ENCODE measurements at places on chromosomes 5 and 9.

GRCh38 chr9:129348890-129349664 is 171.0 kb upstream of the IER5L start:
- DNase-seq: no peak

DNA sequence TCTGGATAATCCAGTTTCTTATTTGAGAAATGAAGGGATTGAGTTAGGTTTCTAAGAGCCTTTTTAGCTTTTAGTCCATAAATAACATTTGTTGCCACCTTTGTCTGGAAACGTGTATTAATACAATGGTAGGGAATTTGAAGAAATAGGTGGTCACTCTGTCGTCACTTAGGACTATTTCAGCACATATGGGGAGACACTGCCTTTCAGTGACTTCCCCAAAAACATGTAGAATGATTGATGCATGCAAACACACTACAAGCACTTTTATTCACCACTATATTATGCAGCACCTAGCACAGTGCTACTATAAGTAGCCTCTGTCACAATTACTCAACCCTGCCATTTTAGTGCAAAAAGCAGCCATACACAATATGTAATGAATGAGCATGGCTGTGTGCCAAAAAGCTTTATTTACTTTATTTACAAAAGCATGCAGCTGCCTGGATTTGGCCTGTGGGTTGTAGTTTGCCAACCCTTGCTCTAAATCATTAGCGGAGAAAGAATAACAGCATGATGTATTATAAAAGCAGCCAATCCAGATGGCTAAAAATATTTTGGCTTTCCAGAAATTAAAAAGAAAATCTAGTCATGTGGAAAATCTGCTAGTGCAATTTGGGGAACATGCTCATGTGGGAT is 154.2 kb upstream of the HMHB1 start:
- peak; percentile 66 for DNase-seq

DNA sequence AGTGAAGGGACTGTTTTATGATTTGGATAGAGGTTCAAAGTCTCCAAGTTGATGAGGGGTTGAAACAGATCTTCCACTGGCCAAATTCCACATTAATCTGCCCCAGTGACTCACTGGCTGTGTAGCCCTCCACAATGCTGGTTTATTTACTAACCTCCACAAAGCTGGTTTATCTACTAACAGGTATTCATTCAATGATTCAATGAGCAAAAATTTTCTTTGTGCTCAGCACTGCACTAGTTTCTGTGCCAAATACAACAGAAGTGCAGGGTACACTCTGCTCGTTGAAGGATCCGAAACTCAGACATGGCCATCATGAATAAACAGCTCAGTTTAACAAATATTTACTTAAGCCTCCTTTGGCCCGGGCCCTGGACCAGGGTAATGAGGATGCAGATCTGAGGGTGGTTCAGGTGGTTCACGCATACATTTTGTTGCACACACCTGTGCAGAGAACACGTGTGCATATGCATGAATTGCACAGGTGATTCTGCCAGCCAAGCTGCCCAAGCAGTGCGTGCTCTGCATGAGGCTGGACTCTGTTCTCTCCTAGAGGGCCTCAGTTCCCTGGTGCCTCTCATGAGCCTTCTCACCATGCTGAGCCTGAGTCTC is 71.0 kb downstream of the SH3PXD2B start:
- DNase-seq: no peak

GRCh38 chr9:134403682-134404301 is 77.5 kb downstream of the RXRA start:
- DNase-seq: peak; percentile 94

DNA sequence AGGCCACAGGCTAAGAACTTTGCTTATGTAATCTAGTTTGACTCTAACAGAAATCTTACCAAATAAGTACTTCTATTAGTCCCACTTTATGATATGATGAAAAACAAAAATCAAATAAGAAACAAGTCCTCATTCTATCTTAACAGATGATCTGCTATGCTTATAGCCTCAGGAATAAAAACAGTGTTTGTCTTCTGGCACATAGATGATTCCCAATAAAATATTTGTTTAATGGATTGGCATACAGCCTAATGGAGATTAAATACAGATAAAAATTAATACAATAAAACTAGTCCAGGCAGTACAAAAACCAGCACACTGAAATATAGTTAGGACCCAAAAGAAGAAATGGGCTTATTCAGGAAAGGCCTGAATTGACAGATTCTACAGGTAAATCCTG is 971.4 kb upstream of the WWC1 start:
- no peak for DNase-seq

GRCh38 chr5:150500328-150500841 is 7.5 kb upstream of the NDST1 start:
- DNase-seq: no peak

Measured in MV-4-11 (cell line).